ENCODE measurements at places on chromosomes 1 and 21.

GRCh38 chr1:40784771-40785151 lies 1.2 kb downstream of the KCNQ4 start:
- DNase-seq: no peak

DNA sequence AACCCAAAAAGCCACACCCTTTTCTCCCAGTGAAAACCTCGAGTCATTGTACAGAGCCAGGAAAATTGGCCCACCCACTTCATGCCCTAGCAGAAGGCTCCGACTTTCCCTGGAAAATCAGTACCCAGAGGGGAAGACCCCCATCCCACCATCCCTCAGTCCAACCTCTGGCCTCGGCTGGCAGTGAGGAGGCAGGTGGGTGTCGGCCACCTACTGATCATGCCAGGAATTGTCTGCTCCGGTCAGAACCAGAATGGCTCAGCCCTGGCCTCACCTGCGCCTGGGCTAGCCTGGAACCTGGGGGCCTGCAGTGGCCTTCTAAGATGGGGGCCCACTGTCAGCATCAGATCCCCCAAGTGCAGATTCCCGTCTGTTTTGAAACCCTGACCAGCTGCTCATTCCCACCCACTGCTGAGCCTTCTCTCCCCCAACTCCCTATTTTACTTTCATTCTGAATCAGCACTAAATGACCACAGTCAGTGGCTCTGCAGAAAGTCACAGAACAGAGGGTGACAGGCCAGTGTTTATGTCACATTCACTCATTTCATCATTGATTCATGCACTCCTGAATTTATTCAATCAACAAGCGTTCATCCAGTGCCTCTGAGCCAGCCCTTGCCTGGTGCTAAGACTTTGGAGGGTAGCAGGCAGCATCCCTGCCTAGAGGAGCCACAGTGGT lies 3.0 kb upstream of the S100A9 start:
- no peak for DNase-seq

GRCh38 chr1:52599236-52599635 lies 2.9 kb upstream of the GPX7 start:
- no peak for DNase-seq

- no peak for DNase-seq
Observed at GRCh38 chr1:192401825-192402224, 85.0 kb downstream of the RGS21 start.

GRCh38 chr1:96682056-96682455 lies 39.5 kb upstream of the PTBP2 start:
- DNase-seq: no peak

DNA sequence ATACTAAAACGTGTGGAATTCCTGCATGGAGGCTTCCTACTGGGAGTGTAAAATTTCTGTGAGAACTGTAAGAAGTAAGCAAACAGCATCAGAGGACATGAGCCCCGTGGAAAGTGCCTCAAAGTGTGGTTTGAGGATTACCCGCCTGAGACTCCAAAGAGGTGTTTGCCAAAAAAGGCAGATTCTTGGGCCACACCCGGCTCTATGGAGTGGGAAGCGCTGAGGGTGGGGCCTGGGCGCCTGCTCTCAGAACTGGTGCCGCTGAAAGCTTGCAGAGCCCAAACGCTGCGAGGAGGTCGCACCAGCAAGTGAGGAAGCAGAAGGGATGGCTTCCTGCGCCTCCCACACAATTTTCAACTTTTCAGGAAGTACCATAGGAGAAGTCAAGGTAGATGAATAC lies 43.0 kb upstream of the PSEN2 start:
- no peak for DNase-seq

- no peak for DNase-seq
Observed at GRCh38 chr1:200128944-200129879, 101.7 kb downstream of the NR5A2 start.

DNA sequence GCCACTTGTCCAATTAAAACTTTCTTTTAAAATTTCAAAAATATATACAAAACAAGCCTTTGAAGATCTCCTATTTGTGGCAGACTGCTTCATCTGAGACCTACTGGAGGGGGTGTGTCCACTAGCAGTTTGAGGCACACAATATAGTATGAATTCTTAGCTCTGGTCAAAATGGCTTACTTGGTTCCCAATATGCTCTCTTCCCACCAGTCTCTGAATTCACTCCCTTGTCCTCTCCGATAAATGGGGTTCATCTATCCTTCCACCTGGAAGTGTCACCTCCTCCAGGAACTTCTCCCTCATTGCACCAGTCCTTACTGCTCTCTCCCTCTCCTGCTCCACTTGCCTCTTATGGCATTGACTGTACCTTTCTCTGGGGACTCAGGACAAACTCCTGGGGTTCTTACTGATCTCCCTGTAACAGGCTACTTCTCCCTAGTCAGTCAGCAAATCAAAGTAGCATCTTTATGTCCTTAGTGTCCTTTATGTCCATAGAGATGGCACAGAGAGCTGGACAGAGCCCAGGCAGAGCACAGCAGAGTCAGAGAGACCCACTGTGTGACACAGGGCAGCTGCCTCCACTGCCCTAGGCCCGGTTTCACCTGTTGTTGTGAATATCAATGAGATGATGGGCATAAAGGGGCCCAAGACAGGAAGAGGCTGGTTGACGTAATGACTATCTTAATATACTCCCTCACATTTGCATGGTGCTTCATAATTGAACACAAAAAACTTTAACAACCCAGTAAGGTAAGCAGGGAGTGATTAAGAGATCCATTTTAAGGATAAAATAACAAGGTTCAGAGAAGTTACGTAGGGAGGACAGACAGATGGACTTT lies 3.6 kb downstream of the ASAP3 start:
- no peak for DNase-seq

GRCh38 chr1:14881775-14882672 lies 271.5 kb upstream of the TMEM51 start:
- no peak for DNase-seq

GRCh38 chr1:107291987-107292386 lies 151.1 kb downstream of the NTNG1 start:
- no peak for DNase-seq

DNA sequence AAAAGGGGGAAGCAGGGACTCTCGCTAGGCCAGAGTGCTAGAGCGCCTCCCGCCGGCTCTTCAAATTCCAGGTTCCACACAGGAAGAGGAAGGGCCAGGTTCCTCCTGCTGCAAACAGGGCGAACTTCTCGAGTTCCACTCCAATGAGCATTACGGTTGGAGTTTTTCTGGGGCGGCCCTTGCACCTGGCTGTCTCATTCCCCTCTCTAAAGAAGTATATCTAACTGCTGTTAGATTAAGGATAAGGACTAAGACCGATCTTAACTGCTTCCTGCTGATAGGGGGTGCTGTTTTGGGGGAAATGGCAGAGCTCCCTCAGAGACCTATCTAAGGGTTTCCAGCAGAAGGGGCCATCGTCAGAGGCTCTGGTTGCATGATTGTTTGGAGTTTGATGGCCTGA lies 138.0 kb downstream of the RABGAP1L start:
- no peak for DNase-seq

DNA sequence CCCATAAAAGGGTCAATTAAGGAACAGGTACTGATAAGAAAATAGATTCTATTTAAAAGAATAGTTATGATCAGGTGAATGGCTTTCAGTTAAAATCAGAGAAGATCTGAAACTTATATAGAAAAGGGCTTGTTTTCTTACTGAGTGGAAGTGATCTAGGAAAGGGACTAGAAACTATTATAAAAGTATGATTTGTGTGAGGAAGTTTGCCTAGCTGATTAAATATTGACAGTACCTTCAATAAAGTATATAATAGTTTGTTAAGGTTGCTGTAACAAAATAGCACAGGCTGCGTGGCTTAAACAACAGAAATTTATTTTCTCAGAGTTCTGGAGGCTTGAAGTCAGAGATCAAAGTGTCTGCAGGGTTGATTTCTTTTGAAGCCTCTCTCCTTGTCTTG lies 5.4 kb upstream of the ALG6 start:
- no peak for DNase-seq

DNA sequence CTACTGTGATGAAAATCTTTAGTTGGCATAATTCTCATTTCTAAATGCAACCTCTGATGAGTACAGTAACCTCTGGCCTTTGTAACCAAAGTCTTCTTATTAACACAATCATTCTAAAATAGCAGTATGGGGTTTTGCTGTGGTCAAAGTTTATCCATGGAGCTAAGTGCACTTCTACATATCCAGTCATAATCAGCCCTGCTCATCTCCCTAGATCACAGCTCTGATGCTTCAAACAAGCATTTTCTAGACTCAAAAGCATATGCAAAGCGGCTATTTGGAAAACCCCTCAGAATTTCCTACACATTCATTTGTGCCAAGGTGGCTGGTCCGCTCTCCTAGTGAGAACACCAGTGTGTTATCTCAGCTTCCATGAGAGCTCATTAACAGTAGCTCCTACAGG lies 418.6 kb downstream of the MRPL39 start:
- DNase-seq: no peak

- DNase-seq: no peak
Observed at GRCh38 chr1:215292932-215293331, 210.4 kb downstream of the KCNK2 start.

- DNase-seq: no peak
Observed at GRCh38 chr1:27513528-27513927, 23.6 kb upstream of the WASF2 start.

DNA sequence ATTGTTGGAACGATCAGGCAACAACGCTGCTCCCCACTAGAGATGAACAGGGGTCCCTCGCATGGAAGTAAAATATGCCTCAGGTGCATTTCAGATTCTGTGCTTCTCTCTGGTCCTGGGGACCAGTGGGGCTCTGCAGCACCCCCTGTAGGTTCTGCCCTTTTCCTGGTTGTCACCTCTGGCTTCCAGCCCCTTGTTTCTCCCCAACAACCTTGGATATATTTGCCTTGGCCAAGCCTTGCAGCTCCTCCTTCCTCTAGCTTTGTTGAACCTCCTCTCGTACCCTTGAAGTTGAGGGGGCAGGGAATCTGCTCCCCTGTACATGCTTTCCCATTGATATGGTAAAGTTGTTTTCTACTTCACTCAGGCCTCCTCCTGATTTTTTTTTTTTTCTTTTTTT lies 5.4 kb upstream of the RGSL1 start:
- DNase-seq: no peak

GRCh38 chr1:233671286-233671685 lies 57.4 kb downstream of the KCNK1 start:
- no peak for DNase-seq

- DNase-seq: no peak
Observed at GRCh38 chr1:241611736-241612135, 28.4 kb downstream of the CHML start.

Measured in NCI-H1694 (cell line).